ENCODE measurements at places on chromosomes 7 and 10.

- DNase-seq = no peak
These were observed 331.0 kb downstream of the PRPF18 start for GRCh38 chr10:13917791-13918190.

GRCh38 chr7:68720697-68721096 is 877.6 kb upstream of the AUTS2 start:
- no peak for DNase-seq

- no peak for DNase-seq
These were observed 109.8 kb upstream of the NOBOX start for GRCh38 chr7:144513334-144513733.

- DNase-seq = no peak
These were observed 174.3 kb downstream of the ADAM12 start for GRCh38 chr10:126214021-126214420.

DNA sequence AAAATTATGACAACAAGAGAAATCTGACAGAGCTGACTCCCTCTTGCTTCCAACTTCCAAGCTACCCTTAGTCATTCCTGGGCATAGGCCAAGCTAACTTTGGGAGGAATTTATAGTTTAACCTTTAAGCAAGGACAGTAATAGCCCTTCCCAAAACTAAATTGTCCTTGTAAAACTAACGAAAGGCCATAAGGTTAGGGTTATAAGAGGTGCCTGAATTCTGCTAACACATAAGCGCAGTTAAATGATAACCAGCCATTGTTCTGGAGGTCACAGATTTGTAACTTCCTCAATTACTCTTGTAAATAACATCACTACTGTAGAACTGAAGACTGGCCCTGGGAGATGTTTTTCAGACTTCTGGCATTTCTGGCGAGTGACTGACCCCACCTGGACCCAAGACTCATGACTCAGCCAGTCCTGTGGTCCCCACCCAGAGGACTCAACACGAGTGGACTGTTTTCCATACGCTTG is 481.2 kb downstream of the KCNMA1 start:
- no peak for DNase-seq

DNA sequence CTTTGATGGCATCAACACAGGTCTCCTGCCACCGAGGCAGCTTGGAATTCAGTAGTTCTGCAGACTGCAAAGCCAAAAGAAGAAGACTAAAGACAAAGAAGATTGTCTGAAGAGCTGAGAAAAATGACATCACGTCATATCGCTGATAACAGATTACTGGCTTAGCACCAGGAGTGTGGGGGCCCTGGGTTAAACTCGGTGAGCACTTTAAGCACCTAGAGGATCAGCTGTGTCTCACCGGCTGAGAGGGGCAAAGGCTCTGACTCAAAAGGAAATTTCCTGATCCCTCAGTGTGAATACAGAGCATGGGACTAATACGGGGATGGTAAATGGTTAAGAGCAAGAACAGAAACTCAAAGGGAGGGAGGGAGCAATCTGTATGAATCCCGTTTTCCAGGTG is 30.7 kb downstream of the BRI3 start:
- DNase-seq = no peak

DNA sequence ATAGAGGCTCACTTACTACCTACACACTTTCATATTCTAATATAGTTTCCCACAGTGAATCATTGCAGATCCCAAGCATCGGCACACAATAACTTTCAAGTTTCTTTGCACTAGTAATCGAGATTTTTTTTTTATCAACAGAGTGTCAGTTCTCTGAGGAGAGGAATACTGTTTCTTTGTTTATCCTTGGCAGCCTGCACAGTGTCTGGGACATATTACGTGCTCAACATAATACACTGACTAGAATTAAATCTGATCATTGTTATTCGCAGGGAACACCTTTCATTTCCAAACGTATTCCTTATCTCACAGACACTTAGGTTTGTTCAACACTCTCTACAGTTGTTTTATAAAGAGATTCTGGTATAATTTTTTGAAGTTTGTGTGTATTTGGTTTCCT is 95.3 kb downstream of the CACNA2D1 start:
- DNase-seq = no peak

DNA sequence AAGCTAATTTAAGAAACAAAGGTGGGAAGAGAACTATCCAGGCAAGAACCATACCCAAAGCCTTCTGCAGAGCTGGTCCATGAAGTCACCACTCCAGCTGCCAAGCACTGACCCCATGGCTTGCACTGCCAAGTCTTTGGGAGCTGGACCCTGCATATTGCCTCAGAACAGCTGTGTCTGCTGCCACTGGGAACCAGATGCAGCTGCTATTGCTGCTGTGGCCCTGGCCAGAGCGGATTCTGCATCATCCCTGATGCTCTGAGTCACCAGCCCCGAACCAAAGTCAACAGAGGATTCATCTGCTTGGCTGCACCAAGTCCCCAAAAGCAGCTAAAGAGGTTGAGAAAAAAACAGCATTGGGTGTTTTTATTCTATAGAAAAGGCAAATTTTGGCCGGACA is 39.2 kb upstream of the GSAP start:
- DNase-seq = peak; percentile 60

GRCh38 chr10:59698326-59698725 is 11.3 kb downstream of the SLC16A9 start:
- no peak for DNase-seq

All from HepG2 (cell line).